ENCODE measurements at places on chromosomes 12 and 14.

DNA sequence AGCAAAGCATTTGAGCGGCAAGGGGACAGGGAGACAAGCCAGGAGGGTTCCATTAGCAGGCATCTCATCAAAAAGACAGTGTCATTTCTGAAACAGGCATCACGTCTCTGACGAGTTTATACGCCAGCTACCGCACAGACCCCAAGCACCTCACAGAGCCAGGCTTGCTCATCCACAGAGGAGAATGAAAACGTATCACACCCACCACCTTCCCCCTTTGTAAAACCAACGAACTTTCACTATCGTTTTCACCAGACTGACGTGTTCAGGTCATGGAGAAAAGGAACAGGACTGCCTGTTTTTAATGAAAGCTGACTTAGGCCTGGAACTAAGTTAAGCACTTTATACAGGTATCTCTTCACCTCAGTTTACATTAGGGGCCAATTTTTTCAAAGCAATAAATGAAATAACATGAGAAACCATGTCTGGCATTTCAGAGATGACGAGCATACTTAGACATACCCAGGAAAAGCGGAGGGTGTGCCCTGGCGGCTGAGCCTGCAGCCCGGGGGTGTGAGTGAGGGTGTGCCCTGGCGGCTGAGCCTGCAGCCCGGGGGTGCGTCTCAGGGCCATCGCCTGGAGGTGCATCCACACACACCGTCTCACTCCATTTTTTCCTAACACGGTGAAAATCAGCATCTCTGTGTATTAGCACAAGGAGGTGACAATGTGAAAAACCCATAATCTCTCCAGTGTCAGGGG lies 41.9 kb downstream of the STX2 start:
- ATAC-seq = peak; percentile 58

DNA sequence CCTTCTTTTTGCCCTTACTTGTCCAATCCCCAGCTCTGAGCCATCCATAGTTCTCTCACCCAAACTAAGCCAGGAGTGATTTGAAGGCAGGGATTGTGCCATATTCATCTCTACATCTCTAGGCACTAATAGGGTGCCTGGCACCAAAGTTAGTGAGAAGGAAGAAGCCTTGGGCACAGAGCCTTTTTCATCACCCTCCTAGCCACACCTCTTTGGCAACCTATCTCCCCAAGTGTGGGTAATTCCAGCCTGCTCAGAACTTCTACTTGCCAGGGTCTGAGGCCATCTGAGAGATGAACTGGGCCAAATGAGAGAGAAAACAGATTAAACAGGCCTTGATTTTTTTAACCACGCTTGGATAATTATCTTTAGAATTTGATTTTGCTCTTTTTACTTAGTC lies 61.3 kb downstream of the PHLDA1 start:
- ATAC-seq = peak; percentile 41

GRCh38 chr12:52327052-52327829 lies 6.0 kb upstream of the KRT83 start:
- ATAC-seq = peak; percentile 96

GRCh38 chr14:105047283-105048016 lies 17.8 kb downstream of the GPR132 start:
- ATAC-seq = no peak

DNA sequence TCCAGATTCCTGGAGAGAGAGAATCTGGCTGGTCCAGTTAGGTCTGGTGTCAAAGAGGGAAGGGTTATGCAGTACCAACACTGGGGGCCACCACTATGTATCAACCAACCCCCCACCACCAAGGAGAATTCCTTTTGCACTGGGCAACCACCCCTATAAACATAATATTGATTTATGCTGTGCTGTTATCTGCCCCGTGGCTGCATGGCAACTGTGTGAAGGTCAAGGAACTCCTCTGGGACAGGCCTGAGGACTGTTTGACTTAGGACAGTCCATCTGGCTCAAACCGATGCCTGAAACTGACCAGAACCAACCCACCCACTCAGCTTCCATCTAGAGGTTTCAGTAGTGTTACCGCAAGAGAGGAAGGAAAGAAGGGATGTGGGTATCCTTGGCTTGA lies 20.5 kb downstream of the PLEKHH1 start:
- ATAC-seq = no peak

- ATAC-seq = no peak
These were observed 110.2 kb downstream of the DPF3 start for GRCh38 chr14:72783741-72784140.

GRCh38 chr12:109743076-109743910 lies 29.7 kb downstream of the FAM222A start:
- ATAC-seq = no peak

GRCh38 chr14:24408764-24409163 lies 10.0 kb downstream of the NYNRIN start:
- ATAC-seq = no peak

DNA sequence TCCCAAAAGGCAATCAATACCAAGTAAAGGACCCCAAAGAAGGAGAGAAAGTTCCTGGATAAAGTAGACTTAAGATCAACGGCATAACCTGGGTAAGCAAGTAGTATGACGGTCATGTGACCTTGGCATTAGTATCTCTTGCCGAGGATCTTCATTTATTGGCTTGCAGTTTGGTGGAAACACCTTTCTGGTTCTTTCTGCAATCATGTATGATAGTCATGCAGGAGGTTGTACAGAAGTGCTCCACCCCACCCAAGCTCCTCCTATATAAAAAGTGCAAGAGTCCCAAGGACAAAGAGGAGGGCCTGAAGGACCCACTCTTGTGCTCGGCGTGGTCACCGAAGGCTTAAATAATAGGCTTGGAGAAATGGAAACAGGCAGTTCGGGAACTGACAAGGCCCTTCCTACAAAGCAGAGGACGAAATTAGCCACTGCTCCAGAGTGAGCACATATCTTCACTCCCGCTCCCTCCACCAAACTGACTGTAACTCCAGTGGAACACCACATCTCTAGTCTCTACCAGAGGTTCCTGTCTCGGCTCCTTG lies 750 bp downstream of the CS start:
- peak; percentile 44 for ATAC-seq

GRCh38 chr12:49068879-49069506 lies 786 bp downstream of the RHEBL1 start:
- no peak for ATAC-seq

DNA sequence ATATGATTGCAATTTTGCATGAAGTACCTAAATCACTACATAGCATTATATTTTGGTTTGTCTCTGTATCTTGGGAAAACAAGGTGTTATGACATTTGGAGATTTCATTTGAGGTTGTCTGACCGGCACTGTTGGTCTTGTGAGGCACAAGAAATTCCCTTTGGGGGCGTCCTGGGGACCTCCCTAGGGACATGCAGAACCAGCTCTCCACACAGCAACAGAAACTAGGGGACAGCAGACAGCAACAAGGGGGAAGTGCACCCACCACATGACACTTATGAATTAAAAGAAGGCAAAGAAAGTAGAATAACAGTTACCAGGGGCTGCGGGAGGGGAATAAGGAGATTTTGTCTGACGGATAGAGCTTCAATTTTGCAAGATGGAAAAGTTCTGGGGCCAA lies 14.4 kb downstream of the DDX54 start:
- ATAC-seq = no peak

GRCh38 chr12:89622115-89622514 lies 86.5 kb downstream of the ATP2B1 start:
- ATAC-seq = no peak

GRCh38 chr12:2805143-2805520 lies 7.3 kb upstream of the ITFG2 start:
- ATAC-seq = no peak

DNA sequence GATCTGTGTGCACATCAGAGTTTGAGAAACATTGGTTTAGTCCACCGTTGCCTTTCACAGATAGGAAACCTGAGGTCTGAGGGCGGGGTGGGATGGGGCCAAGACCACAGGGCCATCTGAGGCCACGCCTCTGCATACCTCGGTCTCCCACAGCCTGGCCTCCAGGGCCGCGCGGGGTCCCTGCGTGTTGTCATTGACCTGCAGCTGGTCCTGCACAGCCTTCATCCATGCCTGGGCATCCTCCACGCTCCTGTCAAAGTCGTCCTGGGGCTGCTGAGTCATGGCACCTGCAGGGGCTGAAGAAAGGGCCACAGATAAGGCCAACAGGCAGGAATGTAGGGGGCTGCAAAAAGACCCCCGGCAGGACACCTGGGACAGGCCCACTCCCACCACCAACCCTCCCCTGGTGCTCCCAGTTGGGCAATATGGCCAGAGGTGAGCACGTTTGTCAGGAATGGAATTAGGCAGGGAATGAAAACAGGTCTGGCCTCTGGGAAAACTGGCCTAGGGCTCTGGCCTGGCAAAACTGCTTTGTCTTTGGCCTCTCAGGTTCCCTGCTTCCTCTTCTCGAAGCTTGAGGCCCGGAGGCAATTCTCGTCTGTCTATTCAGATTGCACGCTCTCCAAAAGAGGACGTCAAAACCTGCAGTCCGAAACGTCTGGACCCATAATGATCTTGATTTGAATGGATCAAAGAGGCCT lies 40.8 kb downstream of the SYNE3 start:
- no peak for ATAC-seq

GRCh38 chr12:5188472-5188871 lies 144.8 kb downstream of the KCNA5 start:
- no peak for ATAC-seq

Measured in esophagus mucosa (tissue), 1 donor.